Lower leg skin (tissue), 4 donors: ENCODE measurements at places on chromosomes 7 and 10. TPM values are rescaled to one million over a fixed set of nuclear protein-coding genes. Genes with fewer than 3 reads are reported as not detected.
A peak's percentile ranks its signal among the peaks of the same experiment; 100 is the strongest.

- peak; percentile 18 for DNase-seq
Measured at GRCh38 chr10:121418126-121418777, 180.0 kb downstream of the FGFR2 start.

DNA sequence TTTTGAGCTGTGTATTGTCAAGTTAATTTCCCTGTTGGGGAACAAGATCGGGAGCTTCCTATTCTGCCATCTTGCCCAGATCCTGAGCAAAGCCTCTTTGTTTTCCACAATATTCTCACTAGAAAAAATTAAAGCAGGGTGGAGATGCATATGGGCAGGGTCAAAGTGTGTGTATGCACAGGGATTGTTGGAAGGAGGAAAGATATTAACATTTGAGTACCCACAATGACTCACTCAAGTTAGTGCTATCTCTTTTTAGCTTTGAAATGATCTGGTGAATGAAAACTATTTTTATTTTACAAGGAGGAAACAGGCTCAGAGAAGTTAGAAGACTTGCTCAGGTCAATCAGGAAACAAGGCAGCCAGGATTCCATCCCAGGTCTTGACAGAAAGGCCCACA is 6.7 kb upstream of the BTBD16 start:
- no peak for DNase-seq

DNA sequence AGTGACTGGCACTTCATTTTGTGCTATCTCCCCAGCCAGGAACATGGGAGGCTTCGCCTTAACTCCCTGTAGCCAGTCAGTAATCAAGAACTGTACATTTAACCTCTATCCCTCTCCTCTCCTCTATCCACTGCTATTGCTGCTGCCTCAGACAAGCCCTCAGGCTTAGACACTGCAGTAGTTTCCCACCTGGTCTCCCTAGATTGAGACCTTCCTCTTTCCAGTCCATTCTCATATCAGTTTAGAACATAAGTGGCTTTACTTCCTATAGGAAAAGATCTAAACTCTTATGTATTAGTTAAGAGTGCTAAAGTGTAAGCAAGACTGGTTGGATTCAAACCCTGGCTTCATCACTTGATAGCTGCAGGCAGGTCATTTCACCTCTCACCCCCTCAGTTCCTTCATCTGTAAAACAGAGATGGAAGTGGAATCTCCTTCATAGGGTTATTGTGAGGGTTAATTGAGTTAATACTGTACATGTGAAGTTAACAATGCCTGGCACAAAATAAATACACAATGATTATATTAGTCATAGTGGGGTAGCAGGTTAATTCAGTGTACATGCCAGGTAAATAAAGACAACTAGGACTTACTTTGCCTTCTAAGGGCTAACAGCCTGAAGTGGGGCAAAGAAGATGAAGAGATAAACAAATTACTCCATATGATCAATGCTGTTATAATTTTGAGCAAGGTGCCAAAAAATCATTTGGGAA is 76.1 kb downstream of the ZNF277 start:
- no peak for DNase-seq

DNA sequence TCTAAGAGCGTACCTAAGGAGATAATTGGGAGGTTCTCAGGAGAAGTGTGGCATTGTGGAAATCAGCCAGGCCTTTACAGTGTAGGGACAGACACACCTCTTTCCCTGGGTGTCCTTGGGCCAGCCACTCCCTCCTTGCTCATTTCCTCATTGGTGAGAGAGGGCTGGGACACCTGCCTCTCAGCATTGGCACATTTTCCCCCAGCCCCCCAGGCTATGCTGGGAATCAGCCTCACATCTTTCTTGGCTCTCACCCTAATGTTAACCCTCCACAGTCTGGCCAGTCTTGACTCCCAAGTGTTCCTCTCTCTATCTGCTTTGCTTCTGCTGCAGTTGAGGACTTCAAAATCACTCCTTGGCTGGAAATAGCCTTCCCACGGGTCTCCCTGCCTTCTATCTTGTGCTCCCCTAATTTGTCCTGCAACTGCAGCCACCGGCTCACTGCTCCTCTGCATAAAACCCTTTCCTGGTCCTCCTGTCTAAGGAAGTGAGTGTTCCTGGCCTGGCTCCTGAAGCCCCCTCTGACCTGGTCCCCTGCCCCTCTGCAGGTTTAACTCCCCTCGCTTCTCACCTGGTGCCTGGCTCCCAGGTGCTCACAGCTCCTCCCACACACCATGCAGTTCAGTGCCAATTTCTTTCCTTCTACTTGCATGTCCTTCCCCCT is 15.8 kb downstream of the TBXAS1 start:
- peak; percentile 62 for DNase-seq

- no peak for DNase-seq
Measured at GRCh38 chr7:30144657-30145306, 10.0 kb downstream of the MTURN start.

GRCh38 chr10:49001870-49002672 is 62.4 kb upstream of the LRRC18 start:
- DNase-seq: no peak

DNA sequence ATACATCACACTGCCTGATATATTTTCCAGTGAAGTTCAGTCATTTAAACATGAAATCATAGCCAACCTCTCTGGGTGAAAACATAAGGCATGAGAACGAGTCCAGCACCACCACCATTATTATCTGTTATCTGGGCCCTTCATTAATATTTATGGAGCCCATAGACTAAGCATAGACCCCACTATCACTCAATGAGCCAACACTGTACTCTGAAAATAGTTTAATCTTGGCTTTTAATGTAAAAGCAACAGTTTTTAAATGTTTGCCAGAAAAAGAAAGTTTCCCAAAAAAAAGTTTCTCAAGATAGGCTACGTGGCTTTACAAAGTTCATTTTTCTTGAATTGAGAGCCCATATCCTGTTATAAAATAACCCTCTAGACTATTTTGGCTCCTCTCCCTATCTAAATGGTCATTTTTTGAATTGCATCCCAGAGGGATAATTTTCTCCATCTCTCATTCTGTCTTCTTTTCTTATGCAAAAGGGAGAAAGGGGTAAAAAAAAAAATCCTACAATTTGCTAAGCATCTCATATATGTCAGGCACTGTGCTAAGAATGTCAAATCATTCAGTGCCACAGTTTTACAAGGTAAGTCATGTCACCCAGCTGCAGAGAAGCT is 66.1 kb downstream of the FZD1 start:
- no peak for DNase-seq

DNA sequence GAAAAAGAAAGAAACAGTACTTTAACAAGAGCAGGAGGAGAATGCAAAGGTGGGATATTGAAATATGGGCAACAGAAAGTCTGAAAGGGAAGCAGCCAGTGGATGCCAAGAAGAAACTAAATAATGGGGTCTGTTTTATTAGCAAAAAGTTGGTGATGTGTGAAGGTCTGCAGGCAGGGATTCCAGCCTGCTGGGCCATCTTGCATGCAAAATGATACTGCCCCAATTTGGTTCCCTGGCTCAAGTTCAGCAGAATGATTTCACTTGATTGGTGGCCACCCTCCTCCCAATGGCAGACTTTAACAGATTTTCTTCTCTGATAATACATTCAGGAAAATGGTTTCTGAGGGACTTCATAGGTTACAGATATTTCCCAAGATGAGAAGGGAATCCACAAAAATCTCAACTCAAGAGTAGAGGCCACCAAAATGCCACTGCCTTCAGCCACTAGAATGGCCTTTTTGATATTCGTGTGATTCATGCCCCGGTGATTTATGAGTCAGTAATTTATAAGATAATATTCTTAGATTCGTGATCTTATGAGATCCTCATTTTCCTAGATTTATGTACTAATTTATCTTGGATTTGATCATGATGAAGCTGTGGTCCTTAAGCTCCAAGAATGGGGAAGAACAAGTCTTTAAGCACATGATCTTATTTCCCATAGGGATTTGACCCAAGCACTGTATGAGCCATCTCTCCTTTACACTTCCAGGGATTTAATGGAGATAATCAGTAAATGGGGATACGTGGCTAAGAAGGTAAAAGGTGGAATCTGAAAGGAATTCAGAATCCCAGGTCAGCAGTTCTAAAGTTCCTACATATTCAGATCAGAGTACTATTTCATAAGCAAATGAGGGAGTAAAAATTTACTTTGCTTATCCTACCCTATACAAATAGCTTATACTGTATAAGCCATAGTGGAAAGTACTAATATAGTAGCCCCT is 32.3 kb upstream of the ADD3 start:
- DNase-seq: no peak

DNA sequence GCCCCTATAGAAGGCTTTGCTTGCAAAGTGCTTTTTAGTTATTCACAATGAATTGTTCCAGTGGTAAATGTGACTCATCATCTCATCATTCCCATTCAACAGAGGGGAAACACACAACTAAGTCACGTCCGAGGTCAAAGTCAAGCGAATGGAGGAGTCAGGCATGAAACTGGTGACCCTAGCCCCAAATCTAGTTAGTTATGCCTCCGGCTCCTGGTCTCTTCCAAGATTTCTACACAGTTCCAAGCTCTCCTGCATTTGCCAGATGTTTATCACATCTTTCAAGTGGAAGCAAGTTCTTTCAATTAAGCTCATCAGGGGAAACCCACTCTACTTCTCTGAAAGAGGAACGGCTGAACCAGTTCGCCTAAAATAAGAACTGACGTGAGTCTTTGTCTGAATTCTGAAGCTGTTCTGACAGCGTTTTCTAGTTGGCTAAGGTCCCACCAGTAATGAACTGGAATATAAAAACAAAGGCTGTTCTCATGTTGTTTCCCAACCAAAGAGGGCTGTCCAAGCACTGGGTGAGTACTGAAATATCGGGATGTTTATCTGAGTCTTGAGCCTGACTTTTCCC is 140.9 kb upstream of the NRBF2 start:
- DNase-seq: peak; percentile 30

GRCh38 chr7:141280100-141280499 is 206.2 kb downstream of the TMEM178B start:
- DNase-seq: no peak

DNA sequence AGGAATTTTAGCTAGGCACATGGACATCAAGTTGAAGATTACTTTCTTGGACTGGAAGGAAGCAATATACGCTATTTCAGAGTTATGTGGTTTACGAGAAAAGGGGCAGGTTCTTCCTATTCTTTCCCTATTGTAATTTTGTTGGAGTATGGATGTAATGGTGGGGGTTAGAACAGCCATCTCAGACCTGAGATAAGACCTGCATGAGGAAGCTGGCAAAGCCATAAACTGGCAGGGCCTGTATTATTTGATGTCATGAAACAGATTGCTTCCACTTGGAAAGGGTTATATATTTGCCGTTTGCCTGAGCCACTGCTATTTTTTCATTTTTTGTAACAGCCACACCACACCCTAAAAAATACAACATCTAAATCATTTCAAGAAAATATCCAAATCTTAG is 220.5 kb upstream of the MAGI2 start:
- no peak for DNase-seq

DNA sequence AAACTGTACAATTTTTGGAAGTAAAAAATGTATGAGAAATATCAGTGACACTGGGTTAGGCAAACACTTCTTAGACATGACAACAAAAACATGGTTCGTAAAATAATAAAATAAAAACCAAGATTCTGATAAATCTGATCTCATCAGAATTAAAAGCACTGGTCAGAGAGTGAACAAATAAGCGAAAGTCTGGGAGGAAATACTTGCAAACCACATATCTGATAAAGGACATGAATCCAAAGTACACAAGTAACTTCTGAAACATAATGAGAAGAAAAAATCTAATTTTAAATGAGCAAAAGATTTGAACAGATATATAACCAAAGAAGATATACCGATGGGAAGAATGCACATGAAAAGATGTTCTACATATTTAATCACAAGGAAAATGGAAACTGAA is 91.5 kb downstream of the RTKN2 start:
- no peak for DNase-seq

- no peak for DNase-seq
Measured at GRCh38 chr7:73715648-73716317, 3.7 kb downstream of the STX1A start.

- no peak for DNase-seq
Measured at GRCh38 chr10:71343392-71343773, 24.3 kb downstream of the SLC29A3 start.

GRCh38 chr7:91285696-91286355 is 21.6 kb downstream of the FZD1 start:
- no peak for DNase-seq

DNA sequence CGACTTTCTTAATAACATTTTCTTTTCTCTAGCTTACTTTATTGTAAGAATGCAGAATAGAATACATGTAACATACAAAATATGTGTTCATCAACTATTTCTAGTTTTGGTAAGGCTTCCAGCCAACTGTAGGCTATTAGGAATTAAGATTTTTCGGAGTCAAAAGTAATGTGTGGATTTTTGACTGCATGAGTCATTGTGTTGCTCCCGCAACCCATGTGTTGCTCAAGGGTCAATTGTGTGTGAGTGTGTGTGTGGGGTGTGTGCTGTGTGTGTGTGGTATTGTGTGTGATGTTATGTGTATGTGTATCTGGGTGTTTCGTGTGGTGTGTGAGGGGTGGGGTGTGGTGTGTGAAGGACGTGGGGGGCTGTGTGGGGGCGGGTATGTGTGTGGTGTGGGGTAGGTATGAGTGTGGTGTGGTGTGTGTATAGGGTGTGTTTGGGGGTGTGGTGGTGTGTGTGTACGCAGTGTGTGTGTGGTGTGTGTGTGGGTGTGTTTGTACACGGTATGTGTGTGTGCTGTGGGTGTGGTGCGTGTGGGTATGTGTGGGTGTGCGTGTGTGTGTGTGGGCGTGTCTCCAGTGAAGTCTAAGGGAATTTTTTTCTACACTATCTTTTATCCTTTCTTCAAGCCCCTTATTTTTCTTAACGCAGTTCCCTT is 60.5 kb downstream of the RSU1 start:
- DNase-seq: no peak

DNA sequence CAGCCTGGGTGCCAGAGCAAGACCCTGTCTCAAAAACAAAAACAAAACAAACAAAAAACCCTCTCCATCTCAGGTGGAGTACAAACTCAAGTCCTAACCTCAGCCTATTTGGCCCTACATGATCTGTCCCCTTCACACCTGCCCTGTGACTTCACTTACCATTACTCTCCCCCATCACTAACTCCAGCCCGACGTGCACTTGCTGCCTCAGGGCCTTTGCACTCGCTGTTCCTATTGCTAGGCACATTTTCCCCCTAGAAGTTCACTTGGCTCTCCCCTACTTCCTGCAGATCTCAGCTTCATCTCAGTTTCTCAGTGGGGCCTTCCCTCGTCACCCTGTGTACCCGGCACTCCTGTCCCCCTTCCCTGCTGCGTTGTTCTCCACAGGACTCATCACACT is 8.5 kb upstream of the LRMDA start:
- DNase-seq: peak; percentile 53

DNA sequence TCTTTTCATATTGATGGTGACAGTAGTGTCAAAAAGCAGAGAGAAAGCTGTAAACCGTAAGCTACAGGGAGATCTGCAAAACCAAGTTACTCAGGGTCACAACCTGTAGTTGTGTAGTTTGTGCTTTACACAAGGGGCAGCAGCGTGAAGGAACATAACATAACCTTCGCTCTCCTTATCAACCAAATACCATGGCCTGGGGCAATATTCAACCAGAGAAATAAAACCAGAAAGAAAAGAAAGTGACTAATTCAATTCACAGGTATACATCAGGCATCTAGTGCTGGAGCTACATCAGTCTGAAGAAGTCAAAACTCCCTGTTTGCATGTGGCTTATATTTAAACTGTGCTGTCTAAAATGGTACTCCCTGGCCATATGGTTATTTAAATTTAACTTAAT is 224.3 kb downstream of the TWIST1 start:
- no peak for DNase-seq

- DNase-seq: no peak
Measured at GRCh38 chr7:82468435-82468834, 24.9 kb upstream of the CACNA2D1 start.

The NOC3L gene
- total RNA-seq: 9.2 TPM

The KAT6B gene
- 31.3 TPM for total RNA-seq

The PWWP2B gene
- 28.9 TPM for total RNA-seq

The CDNF gene
- total RNA-seq: 9.8 TPM

The UPF2 gene
- total RNA-seq: 24.8 TPM

The NPTX2 gene
- 4.5 TPM for total RNA-seq

The CLEC2L gene
- total RNA-seq: not detected
